Stimulated activated CD4-positive, alpha-beta T cell treated with anti-CD3 and anti-CD28 coated beads, Interleukin-12 subunit alpha, Interleukin-12 subunit beta, amount 100 ng/mL, for 48 hours (primary cell): ENCODE measurements at places on chromosomes 2 and 18.

- DNase-seq = no peak
These were observed 83.9 kb downstream of the CBLN2 start for GRCh38 chr18:72460210-72460680.

DNA sequence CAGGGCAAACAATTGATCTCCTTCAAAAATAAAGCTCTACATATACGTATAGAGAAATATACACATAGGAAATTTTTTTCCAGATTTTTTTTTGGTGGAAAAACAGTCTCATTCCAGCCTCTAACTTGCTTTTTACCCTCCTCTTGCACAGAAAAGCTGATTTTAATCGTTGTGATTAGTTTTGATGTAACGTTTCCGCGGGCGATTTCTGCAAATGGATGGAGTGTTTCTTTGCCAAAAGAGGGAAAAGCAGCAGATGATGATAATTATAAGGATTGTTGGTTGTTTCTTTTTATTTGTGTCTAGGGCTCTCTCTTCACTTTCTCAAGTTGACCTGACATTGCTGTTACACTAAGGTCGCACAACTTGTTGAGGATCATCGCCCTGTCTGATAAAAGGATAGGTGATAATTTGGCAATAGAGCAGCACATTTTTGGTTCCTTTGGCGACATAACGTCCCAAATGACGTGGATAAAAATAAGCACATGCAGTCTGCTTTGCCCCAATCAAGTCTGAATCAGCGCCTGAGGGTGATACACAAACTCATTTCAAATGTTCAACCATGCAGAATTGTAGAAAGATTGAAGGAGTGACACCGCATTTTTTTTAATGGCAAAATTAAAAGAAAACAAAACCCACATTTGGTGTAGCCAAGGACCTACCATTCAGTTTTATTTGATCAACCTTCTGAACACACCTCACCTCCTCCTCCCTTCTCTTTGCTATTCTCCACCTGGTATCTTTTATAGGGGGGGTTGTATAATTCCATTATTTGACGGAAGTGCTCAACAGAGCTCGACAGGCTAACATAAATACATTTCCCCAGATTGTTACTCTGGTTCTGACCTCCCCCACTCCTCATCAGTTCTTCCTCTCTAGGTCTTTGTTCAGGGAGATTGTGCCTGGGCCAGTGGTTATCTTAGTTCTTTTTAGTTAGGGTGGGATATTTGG, 109.6 kb upstream of the KCTD1 start:
- no peak for DNase-seq

- no peak for DNase-seq
These were observed 89.7 kb upstream of the CXCR4 start for GRCh38 chr2:136207665-136208064.

GRCh38 chr18:2442006-2442405, 129.3 kb downstream of the METTL4 start:
- DNase-seq = no peak

- no peak for DNase-seq
These were observed 161.5 kb downstream of the SLC39A10 start for GRCh38 chr2:195818526-195818925.

GRCh38 chr18:35121038-35121437, 79.8 kb downstream of the MAPRE2 start:
- DNase-seq = no peak
